Psoas muscle (tissue), 8 donors: ENCODE measurements at places on chromosomes 5 and 9.

GRCh38 chr9:129934780-129935179 lies 99.5 kb downstream of the USP20 start:
- DNase-seq: no peak

DNA sequence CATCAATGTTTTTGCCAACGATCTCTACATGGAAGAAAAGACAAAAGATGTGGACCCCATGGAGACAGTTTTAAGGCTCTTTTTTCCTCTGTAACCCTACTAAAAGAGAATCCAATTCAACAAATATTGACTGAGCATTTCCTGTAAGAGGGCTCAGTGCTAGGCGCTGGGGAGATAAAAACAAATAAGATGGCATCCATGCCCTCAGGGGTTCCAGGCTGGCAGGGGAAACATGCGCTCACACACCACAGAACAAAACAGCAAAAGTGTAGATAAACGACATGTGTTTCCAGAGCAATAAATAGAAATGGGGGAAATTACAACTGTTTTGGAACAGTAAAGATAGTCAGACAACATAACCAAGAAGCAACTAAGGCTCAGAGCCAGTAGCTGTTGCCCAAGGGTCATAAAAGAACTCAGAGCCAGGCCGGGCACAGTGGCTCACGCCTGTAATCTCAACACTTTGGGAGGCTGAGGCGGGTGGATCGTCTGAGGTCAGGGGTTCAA lies 25.2 kb downstream of the ZNF608 start:
- no peak for DNase-seq

DNA sequence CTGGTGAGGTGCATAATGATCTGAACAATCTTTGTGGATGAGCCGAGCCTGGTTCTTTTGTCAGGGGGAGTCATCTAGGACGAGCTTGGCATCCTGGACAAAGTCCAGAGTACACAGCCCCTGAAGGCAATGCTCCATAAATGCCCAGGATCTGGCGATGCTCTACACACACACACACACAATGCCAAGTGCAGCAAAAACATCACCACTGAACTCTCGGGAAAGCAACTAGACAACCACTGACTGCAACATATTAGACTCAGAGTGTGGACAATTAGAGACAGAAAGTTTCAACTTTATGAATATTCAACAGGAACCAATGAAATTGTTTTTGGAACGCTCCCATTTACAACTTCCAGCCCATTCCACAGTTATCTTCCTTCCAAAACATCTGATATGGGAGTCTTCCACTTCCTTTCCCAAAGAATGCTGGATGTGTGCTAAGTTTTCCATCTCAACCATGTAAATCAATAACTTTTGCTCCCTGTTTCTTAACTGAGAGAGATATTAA lies 227.6 kb upstream of the ANKRD55 start:
- DNase-seq: no peak

GRCh38 chr5:132589467-132589866 lies 32.7 kb downstream of the RAD50 start:
- DNase-seq: no peak

DNA sequence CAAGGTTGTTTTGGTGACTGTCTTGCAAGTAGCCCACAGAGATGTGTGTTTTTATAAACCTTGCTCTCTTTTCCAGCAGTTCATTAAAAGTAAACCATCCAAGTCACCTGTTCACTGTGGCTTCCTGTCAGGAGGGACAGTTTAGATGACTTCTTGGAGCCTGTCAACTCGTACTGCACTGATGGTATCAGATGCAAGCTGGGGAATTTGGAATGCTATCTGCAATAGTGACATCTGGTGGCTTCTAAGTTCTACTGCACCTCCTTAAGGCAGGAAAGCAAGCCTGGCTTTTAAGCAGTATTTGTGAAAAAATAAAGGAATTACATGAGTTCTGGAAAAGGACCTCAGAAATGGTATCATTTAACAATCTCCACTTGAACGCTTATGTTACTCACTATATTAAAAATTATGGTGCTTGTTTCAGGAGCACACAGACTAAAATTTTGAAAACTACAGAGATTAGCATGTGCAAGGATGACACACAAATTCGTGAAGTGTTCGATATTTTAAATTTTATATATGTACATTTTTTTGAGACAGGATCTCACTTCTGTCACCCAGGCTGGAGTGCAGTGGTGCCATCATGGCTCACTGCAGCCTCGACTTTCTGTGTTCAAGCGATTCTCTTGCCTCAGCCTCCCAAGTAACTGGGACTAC lies 164.0 kb downstream of the TTC39B start:
- DNase-seq: no peak

- no peak for DNase-seq
Observed at GRCh38 chr5:102762562-102763227, 7.6 kb downstream of the PAM start.

DNA sequence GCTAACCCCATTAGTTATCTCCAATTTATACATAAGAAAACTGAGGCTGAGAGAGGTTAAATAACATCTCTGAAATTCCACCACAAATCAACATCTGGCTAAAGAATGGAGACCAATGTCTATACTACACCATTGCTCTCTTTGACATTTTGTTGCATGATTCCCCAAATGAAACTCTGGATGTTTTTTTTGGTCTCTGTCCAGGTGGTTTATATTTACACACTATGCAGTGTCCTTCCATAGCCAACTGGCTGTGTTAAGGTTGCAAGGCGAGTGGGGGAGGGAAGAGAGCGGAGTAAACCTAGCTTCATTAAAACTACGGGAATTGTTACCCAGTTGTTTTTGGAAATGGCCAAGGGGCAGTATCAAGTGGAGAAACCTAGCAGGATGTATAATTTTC lies 67.2 kb downstream of the KIF4B start:
- DNase-seq: no peak

DNA sequence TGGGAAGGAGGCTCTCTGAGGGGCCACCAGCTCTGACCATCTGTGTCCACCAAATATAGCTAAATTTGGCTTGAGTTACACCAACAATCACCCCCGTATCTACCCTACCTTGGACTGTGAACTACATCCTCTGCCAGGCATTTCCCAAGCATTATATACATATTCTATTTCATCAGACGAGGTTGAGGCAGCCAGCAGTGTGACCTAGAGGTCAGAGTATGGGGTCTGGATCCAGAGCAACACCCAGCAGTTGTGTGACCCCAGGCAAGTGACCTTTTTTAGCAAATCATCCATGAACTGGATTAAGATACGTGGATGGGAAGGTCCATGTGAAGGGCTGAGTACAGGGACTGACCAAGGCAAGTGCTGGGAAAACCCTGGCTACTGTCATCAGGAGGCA lies 180.6 kb downstream of the HSPA4 start:
- DNase-seq: no peak
